Stimulated activated naive CD4-positive, alpha-beta T cell (primary cell): ENCODE measurements at places on chromosomes 13 and 19.

DNA sequence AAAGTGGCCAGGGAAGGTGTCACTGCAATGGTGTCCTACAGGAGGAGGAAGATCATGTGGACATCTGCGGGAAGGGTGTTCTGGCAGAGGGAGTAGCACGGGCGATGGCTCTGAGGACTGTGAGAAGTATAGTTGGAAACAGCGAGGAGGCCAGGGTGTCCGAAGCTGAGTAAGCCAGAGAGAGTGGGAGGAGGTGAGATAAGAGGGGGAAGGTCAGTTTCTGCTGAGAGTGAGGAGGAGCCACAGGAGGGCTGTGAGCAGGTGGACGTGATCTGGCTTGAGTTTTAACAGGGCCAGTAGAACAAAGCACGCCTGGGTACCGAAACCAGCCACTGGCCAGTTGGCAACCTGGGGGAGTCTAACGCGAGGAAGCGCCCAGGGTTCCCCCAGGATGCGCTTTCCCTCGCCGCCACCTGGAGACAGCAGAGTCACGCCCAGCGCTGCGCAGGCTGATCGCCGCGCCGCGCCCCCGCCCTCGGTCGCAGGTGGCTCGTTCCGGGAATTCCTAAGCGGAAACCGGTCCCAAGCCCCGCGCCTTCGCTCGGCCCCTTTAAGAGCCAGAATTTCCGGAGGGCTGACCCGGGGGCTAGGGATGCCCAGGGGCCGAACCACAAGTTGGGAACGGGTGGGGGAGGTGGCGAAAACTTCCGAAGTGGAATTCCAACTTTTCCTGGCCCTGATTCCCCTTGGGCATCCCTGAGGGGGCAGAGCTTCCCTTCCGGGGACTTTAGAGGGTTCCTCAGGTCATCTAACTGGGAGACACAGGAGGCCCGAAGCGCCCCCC is 1.1 kb upstream of the LSR start:
- no peak for DNase-seq

DNA sequence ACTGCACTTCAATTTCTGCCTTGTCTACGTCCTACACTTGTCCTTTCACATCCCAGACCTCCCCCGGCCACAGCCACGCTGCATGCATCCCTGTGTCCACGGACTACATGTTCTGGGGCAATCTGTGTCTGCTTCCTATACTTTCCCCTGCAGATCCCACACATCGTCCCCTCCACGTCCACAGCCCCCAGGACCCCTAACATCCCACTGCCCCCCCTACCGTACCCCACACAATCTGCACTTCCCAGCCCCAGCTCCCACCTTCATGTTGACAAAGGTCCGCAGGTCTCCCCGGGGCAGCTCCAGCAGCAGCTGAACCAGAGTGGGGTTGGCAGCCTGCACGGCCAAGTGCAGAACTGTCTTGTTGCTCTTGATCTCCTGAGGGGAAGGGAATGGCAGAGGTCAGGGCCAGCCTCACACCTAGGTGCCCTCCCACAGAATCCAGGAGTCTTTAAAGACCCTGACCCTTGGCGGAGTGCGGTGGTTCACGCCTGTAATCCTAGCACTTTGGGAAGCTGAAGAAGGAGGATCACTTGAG is 10.2 kb downstream of the NFKBID start:
- no peak for DNase-seq

DNA sequence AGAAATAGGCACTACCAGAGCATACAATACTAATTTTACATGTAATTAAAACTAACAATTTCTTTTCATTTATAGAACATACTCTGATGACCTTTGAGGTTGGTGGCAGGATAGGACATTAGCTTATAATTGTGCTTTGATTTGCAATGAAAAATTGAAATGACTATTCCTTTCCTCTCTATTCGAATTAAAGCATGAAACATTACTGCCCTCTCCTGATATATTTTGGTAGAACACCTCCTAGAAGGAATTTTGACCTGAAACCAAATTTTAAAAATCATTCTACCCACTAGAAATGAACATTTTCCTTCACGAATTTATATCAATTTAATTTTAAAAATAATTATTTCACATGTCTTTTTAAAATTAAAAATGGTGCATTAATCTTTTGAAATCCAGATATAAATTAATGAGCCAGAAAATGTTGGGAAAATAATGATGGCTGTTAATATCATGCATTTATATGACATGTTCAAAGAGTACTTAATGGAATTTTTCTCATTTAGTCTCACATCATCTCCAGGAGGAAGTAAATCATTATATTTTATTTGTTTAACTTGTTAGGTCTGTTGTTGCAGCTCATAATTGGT is 556.3 kb upstream of the ARGLU1 start:
- no peak for DNase-seq

DNA sequence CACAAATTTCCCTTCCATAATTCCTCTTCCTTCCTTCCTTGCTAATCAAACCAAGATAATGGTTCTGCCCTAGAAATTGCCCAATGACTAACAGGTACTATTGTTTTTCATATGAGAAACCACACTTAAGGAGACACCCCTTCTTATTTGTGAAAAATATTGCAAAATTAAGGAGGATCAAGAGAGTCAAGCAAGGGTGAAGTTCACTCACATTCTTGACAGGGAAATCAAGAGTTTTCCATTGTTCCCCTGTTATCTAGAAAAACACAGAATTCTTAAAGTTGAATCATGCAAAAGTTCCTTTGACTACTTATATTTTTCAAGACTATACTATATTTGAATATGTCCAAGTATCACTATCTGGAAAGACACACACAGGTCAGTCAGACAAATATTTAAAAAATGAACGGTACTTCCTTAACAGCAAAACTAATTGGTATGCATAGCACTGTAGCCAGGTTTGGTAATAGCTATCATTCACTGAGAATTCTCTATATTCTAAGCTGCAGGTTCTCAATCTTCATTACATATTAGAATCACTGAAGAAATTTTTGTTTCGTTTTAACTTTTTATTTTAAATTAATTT is 897.2 kb downstream of the DIAPH3 start:
- no peak for DNase-seq

GRCh38 chr13:63643543-63643942 is 2227.9 kb upstream of the PCDH20 start:
- DNase-seq: no peak

DNA sequence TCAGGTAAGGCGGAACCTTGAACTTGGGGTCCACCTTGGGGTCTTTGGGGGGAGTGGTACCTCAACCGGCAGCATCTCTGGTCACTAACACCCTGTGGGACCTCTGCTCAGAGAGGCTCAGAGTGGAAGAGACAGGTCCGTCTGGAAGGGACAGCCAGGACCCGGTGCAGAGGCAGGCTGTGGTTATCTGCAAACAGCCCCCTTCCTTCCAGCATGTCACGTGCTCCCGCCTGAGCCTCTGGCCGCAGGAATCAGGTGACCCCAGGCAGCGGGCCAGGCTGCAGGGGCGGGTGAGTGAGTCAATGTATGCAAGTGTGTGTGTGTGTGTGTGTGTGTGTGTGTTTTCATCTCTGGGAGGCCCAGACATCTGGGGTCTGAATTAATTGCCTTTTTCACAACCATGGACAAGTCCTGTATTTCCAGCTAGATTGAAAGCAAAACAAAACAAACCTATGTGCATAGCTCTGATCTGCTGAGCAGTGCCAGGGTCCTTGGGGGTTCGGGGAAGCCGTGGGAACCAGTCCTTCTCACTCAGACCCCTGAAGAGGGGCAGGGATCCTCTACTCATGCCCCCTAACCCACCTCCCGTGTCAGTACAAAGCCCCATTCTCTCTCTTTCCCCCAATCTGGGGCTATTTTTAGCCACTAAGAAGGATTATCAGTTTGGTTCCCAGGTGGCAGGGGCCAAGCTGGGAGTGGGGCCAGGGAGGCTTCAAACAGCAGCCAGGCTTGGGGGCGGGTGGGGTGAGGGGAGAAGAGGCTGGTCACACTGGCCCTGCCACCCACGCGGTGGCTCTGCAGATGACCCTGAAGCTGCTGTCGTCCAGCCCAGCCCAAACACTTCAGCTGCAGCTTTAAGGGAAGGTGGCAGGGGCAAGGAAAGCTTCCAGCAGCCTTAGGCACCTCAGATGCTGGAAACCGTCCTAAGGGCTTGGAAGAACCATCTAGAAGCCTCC is 31.4 kb downstream of the CERS4 start:
- no peak for DNase-seq

DNA sequence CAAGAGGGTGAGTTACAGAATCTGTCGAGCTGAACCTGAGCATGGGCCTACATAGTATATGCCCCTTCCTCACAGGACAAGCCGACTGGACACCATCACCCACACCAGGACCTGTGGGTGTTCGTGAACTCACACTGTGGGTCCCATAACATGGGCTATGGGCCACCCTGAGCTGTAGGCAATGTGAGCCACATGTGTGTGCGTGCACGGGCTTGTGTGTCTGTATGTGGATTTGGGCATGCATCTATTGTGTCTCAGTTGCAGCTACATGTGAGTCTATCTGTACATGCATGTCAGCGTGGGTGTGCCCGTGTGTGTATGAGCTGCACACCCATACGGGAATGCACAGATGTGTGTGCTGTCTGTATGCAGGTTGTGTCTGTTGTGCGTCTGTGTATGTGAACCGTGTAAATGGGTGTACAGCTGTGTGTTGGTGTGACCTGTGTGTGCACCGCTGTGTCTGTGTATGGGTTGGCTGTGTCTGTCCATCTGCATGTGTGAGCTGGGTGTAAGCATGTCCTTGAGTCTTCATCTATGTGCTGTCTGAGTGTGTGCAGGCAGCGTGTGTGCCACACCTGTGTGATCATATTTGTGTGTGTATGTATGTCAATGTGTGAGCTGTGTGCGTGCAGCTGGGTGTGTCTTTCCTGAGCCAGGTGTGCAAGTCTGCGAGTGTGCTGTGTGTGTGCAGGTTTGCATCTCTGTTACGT is 1.7 kb downstream of the NOTCH3 start:
- no peak for DNase-seq

DNA sequence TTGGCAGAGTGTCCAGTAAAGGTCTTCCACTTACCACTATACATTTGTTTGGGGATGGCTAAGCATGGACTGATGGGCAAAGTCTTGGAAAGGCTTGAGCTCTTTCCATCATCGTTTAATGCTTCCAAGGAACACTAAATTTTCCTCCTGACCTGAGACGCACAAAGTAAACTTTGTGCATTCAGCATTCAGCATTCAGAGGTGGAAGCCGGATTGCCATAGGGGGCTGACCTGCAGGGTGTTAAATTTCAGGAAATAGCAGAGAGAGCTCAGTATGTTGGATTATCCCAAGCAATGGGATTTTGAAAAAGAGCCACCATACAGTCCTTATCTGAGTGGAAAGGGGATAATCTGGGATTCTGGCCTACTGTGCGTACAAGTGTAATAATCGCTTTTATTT is 14.0 kb downstream of the ZNF552 start:
- no peak for DNase-seq

DNA sequence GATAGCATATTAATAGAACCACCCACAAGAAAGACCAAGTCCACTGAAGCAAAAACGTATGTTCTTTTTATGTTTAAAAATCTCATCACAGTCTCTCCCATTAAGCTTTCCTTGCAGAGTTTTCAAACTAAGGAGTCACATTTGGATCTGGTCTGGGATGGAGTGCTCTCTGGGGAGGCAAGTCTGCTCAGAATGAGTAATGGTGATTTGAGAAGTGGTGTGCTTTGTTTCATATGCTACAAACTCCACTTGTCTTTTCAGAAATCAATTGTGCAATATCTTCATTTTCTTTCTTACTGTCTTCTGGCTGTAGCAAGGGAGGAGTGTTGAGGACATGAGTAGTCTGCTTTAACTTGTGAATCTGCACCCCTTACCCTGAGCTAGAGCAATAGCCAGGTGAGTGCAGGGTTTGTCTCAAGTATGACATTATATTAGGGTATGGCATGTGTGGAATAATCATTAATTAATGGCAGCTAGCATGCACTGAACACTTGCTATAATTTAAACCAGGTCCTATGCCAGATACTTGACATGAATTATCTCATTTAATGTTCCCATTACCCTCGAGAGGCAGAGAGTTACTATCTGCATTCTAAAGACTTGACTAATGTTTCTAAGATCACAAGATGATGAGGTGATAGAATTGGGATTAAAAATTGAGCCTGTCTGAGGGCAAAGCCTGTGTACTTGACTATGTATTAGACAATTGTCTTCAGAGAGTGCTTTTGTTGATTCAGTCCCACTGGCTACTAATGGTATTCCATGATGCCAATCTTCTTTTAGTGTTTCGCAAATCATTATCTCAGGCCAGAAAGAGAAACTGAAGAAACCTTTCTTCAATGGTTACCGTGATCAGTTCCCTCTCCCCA is 171.8 kb downstream of the GPC6 start:
- DNase-seq: no peak

DNA sequence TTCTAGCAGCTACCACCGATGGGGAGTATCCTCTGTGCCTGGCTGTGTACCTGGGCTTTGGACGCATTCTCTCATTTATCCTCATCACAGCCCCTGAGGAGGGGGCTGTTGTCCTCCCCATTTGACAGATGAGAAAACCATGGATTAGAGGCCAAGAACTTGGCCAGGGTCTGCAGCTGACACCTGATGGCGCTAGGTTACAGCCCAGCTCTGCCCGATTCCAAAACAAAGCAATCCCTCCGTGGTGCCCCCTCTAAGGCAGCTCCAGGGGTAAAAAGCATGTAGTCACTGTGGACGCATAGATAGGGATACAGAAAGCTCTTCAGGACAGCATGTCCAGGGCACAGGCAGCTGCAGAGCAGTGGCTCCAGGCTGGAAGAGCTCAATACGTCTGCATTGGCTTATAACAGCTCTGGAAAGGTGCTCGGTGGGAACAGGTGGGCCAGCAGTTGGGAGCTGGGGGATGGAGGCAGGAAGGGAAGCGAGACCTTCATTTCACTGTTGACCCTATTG is 35.4 kb upstream of the UQCRFS1 start:
- DNase-seq: no peak

- no peak for DNase-seq
These were observed 30.5 kb downstream of the MLLT1 start for GRCh38 chr19:6249296-6249695.
